ENCODE measurements at places on chromosomes 1 and 21. TPM values are rescaled to one million over a fixed set of nuclear protein-coding genes. Genes with fewer than 3 reads are reported as not detected.

CDC42SE1 gene
- total RNA-seq = 59.4 TPM

DNM3 gene
- 3.1 TPM for total RNA-seq

PAQR7 gene
- total RNA-seq = 9.1 TPM

OR10K1 gene
- not detected for total RNA-seq

IVL gene
- not detected for total RNA-seq

LINGO4 gene
- not detected for total RNA-seq

CR1 gene
- total RNA-seq = not detected

RGS16 gene
- 3.9 TPM for total RNA-seq

YTHDF2 gene
- total RNA-seq = 60.1 TPM

LCE6A gene
- total RNA-seq = not detected

INAVA gene
- total RNA-seq = not detected

DHRS3 gene
- 89.0 TPM for total RNA-seq

GCSAML gene
- total RNA-seq = under 0.01 TPM

RSPO1 gene
- total RNA-seq = not detected

SYT14 gene
- 0.32 TPM for total RNA-seq

HSD11B1 gene
- total RNA-seq = not detected

CXADR gene
- 76.5 TPM for total RNA-seq

RCSD1 gene
- 22.5 TPM for total RNA-seq

EXO1 gene
- total RNA-seq = 9.4 TPM

GNG12 gene
- total RNA-seq = 245 TPM

STX12 gene
- total RNA-seq = 67.0 TPM

PDZK1 gene
- total RNA-seq = 0.31 TPM

KRTAP11-1 gene
- total RNA-seq = not detected

RC3H1 gene
- 32.7 TPM for total RNA-seq

CDCP2 gene
- not detected for total RNA-seq

SPATA46 gene
- total RNA-seq = not detected

HMGN2 gene
- 291 TPM for total RNA-seq

ATAD3C gene
- total RNA-seq = not detected

NPHP4 gene
- total RNA-seq = 1.9 TPM

INTS7 gene
- 9.7 TPM for total RNA-seq

IFNAR2 gene
- total RNA-seq = 7.9 TPM

TBX19 gene
- 0.94 TPM for total RNA-seq

FAM76A gene
- total RNA-seq = 8.0 TPM

RCOR3 gene
- total RNA-seq = 12.0 TPM

ESRRG gene
- not detected for total RNA-seq

OR2T33 gene
- total RNA-seq = not detected

CLCN6 gene
- total RNA-seq = 6.0 TPM

GJB5 gene
- total RNA-seq = not detected

All from bladder microvascular endothelial cell (primary cell).